GM12891 (cell line): ENCODE measurements at places on chromosomes 12 and 14.

DNA sequence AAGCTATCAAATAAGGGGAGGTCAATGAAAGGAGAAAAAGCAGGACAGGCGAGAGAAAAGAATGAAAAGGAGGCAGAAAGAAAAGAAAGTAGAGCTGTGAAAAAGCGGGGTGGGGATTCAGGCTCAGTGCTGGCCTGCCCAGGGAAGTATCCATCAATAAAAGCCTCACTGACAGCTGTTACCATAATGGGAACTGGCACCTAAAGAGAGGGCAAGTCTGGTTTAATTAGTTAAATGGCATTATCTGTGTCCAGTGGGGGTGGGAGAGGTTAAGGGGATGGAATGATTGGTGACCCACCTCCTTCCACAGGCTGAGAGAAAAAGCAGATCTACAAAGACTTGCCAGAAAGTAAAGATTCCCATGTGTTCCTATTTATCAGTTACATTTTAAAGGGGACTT lies 7.4 kb downstream of the SALL2 start:
- no peak for DNase-seq

DNA sequence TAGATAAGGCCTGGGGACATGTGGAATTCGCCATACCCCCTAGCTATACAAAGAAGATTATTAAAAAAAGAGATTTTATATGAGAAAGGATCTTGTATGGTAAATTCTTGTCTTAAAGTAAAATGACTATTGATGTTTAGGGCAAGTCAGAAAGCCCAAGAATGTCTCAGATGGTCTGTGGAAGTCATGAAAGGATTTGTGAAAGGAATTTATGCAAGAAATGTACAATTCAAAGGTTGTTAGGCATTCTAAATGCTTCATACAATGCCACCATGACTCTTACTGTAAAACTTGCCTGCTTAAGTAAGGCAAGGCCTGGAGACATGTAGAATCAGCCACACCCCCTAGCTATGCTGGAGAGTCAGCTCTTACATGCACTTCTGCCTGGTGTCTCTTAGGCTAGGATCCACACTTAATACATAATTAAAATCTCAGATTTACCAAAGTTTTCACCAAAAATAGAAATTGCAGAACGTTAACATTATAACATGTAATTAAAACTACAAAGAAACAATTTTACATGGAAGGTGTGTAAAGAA lies 8.9 kb upstream of the ETNK1 start:
- no peak for DNase-seq

DNA sequence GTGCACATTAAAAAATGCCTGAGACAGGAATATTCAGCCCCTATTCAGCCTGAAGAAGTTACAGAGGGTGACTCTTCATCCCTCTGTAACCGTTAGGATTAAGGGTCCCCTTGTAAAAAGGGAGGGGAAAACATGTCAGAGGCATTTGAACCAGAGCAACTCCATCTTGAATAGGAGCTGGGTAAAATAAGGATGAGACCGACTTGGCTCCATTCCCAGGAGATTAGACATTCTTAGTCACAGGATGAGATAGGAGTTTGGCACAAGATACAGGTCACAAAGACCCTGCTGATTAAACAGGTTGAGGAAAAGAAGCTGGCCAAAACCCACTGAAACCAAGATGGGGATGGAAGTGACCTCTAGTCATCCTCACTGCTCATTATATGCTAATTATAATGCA lies 19.9 kb upstream of the MDM1 start:
- DNase-seq = no peak

- no peak for DNase-seq
Measured at GRCh38 chr12:51548241-51548640, 42.8 kb upstream of the SCN8A start.

DNA sequence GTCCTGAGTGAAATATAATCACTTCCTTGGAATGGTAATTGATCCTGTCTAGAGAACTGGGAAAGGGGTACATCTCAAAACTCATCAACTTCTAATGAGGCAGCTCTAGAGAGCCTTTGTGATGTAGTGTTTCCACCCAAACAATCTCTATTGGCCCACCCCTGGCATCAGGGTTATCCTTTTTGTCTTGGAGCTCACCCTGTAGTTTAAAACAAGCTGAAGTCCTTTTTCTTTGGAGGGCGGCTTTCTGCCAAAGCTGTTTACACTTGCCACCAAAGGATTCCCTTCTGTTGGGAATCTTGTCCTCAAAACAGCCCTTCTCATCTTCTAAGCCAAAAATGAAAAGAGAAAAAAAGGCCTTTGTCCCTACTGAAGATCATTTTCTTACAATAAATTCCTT lies 60.6 kb upstream of the GTF2A1 start:
- no peak for DNase-seq

DNA sequence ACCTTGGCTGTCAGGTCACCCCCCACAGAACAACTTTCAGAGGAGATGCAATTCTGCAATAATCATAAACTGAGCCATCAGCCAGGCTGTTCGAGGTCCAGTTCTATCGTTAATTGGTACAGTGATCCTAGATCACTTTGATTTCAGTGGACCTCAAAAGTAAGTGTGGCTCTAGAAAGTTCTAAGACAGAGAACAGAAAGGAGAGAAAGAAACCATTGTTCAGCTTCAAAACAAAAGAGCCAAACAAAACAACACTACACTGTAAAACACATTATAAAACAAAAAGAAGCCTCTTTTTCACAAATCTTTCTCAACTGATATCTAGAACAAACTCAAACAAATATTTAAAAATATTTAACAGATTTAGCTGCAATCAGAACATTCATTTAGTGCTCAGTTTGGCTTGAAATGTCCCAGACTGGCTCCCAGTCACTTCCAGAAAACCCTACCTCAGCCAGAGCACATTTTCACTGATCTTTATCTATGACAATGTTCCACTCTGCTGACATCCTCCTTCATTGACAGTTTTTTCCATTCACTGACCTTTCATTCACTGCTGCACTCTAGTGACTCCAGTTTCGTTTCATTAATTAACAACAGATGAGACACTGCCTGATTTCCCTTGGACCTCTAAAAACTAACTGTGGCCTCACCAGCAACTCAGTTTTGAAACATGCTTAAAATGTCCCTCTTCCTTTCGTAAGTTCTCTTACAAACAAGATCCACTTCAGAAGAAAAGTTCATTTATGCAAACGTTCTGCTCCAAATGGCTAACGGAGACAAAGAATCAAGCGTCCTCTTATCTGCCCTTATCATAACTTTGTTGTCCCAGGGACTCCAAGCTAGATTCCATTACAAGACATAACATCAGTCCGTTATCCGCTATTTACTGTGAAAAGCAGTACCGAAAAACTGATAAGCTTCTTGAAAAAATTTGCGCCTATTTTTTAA lies 56.8 kb downstream of the DUSP16 start:
- peak; percentile 28 for DNase-seq

GRCh38 chr12:19105463-19105862 lies 24.1 kb upstream of the PLEKHA5 start:
- DNase-seq = no peak

DNA sequence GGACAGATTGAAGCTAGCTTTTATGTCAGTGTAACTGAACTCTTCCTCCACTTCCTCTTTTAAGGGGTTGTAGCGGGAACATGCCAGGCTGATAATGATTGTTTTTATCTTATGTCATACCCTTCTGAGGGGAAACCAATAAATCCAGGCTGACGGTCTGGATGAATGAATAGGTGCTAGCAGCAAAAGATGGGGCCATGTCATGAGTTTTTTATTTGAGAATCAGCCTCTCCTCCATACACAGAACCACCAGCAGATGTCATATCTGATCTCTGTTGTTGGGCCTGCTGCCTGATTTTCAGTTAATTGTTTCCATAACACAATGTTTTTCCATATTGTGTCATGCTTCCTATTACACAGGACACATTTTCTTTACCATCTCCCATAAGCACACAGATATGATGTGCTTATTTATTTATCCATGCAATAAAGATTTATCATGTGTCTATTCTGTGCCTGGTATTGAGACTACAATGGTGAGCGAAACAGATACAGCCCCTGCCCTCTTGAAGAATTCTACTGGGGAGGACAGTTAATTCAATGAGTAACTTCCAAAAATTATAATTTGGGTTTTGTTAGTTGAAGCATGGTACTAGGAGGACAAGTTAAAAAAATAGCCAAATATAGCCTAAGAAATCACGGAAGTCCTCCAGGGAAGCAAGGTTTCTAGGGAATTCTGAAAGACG lies 33.6 kb upstream of the CRY1 start:
- DNase-seq = no peak

DNA sequence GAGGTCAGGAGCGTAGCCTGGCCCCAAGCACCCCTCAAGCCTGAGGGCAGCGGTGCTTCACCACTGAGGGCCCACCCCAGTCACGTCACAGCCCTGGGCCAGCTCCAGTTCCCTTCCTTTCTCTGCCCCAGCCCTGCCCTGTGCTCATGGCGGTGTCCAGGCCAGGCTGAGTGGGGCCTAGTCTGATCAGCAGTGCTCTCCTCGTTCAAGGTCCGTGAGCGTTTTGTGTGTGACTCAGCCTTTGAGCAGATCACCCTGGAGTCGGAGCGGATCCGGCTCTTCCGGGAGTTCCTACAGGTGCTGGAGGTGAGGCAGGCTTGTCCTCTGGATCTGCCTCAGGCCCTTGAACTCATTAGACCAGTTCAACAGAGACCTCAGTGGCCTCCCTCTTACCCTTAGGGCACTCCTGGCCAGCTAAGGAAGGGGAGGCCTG lies 19.0 kb downstream of the PRPF40B start:
- DNase-seq = no peak

GRCh38 chr12:113755098-113755497 lies 211.0 kb downstream of the RBM19 start:
- DNase-seq = no peak

DNA sequence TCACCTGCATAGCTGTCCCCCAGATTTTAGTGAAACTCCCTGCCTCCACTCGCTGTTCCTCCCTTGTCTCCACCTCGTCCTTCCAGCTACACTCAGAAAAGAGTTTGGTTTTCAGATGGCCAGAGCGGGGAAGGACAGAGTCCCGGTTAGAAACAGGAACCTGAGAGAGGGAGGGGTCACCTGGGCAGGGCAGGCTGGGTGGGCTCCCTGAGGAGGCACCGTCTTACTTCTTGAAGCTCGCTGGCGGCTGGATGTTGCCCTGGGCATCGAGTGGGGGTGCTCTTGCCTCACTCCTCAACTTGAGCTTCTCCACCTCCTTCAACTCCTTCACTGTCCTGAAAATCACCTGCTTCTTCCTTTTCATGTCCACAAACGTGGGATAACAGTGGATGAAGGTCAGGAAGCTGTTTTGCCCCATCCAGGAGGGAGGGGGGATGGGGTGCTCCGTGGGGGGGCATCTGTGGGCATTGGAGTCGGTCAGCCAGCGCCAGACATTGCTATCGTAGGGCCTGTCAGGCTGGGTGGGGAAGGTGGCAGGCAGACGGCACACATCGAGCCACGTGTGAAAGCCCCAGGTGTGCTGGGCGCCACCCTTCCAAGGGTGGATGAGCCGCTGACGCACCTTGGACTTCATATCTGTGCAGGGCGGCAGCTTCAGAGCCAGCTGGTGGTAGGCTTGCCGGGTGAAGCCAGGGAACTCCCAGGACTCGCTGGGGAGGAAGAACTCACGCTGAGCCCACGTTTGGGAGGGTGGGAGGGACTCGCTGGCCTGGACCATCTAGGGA lies 2.0 kb downstream of the TEX52 start:
- no peak for DNase-seq

DNA sequence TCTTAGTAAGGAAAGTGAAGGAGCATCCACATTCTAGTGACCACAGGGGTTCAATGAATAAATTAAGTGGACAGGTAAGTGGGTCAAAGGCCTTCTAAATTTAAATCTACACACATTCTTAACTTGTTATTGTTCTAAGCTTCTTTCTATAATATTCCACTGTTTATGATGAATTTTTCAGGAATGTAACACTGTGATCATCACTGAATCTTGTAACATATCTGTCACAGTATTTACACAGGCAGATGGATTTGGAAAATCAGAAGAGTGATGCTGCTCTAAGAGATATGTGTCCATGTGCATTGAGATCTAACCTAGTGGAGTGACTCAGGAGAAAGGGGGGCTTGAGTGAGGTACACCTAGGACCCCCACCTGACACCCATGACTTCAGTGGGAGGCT lies 115.4 kb upstream of the OVCH1 start:
- no peak for DNase-seq

DNA sequence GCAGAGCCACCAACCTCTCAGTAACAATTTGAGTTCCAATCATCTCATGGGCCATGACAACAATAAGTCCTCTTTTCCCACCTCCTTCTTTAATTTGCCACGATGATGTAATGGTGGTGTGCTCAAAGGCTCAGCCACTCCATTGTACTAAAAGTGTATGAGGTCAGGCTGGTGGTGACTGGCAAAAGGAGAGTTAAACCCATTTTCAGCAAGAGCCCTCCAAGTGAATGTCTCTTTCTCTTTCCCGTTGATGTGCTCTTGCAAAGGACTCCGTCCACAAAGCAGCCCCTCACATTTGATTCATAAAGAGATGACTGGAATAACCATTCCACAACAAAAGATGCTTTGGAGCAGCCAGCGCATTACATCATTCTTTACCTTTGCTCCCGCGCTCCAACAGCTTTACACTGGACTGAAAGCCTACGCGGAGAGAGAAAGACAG lies 41.6 kb downstream of the DUSP16 start:
- no peak for DNase-seq

GRCh38 chr12:9948606-9949296 lies 16.6 kb upstream of the CLEC2A start:
- DNase-seq = no peak

DNA sequence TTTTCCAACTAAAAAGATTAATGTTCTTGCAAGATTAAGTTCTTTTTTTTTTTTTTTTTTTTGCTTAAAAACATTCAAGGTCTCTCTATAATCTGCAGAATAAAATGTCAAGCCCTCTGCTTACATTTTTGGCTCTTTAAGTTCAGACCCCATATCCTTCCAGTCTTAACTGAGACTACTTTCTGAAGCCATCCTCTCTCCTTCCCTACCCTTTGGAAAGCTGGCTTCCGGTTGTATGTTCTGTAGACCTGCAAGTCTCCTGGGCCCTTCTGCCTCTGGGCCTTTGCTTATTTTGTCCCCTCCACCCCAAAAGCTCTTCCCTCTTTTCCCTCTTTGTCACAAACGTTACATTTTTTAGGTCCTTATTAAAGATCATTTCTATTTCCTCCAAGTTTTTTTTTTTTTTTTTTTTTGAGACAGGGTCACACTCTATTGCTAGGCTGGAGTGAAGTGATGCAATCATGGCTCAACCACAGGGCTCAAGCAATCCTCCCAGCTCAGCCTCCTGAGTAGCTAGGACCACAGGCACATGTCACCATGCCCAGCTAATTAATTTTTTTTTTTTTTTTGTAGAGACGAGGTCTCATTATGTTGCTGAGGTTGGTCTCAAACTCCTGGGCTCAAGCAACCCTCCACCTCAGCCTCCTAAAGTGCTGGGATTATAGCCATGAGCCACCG lies 46.5 kb downstream of the PTPRB start:
- no peak for DNase-seq

- DNase-seq = no peak
Measured at GRCh38 chr12:84411031-84411430, 501.6 kb downstream of the SLC6A15 start.
